Aorta (tissue), 5 donors: ENCODE measurements at places on chromosomes 11 and 22. TPM values are rescaled to one million over a fixed set of nuclear protein-coding genes. Genes with fewer than 3 reads are reported as not detected.

- no peaks in the 10 kb centered on the region for H3K36me3 ChIP-seq
- no peaks in the 10 kb centered on the region for H3K27me3 ChIP-seq
- no peak overlapping the region for H3K4me3 ChIP-seq
- no peaks in the 10 kb centered on the region for H3K4me1 ChIP-seq
- H3K27ac ChIP-seq, result no peak overlapping the region
These were observed 6.6 kb upstream of the SSTR3 start for GRCh38 chr22:37218771-37219411.

GRCh38 chr11:8832571-8833260 is 78.3 kb upstream of the AKIP1 start:
- no peak for DNase-seq
- H3K4me3 ChIP-seq, result no peak overlapping the region
- H3K27me3 ChIP-seq, result no peaks in the 10 kb centered on the region

- H3K4me1 ChIP-seq, result no peaks in the 10 kb centered on the region
- H3K4me3 ChIP-seq, result no peak overlapping the region
- no peak overlapping the region for H3K27ac ChIP-seq
- peaks cover 2% of the 10 kb centered on the region for H3K36me3 ChIP-seq
These were observed 52.3 kb downstream of the SLC36A4 start for GRCh38 chr11:93145390-93145915.

CLDN25 gene
- not detected for polyA plus RNA-seq

TRIM51 gene
- not detected for polyA plus RNA-seq

- DNase-seq, result peak; percentile 68
- no peaks in the 10 kb centered on the region for H3K36me3 ChIP-seq
- no peaks in the 10 kb centered on the region for H3K4me1 ChIP-seq
- no peak overlapping the region for H3K4me3 ChIP-seq
These were observed 72.1 kb downstream of the CELSR1 start for GRCh38 chr22:46465345-46465720.

DNA sequence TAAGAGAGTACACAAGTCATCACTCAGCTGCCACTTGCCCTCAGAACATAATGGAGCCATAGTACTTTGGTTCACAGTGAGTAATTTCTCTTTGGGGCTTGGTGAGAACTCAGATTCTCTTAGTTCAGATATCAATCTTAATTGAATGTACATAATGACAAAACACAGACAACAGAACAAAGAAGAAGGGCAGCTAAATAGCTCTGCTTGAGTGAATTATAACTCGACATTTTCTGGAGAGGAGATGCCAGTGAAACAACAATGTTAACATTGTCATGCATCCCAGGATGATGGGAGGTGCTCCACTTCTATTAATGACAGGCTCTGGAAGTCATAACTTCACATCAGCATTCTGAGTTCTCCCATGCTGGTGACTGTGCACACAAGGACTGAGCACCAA is 508.1 kb downstream of the TMEM135 start:
- no peak overlapping the region for H3K27ac ChIP-seq
- H3K36me3 ChIP-seq, result no peaks in the 10 kb centered on the region
- no peak overlapping the region for H3K4me3 ChIP-seq
- no peaks in the 10 kb centered on the region for H3K27me3 ChIP-seq

GRCh38 chr11:128599729-128600128 is 12.4 kb upstream of the ETS1 start:
- H3K36me3 ChIP-seq, result no peaks in the 10 kb centered on the region
- peaks cover 1% of the 10 kb centered on the region for H3K27me3 ChIP-seq
- H3K4me3 ChIP-seq, result no peak overlapping the region
- no peaks in the 10 kb centered on the region for H3K4me1 ChIP-seq

CREB3L1 gene
- polyA plus RNA-seq, result 8.5 TPM

GRCh38 chr22:23700706-23701105 is 9.9 kb downstream of the RGL4 start:
- no peak overlapping the region for H3K27ac ChIP-seq
- DNase-seq, result no peak
- no peaks in the 10 kb centered on the region for H3K36me3 ChIP-seq
- no peaks in the 10 kb centered on the region for H3K4me1 ChIP-seq
- no peak overlapping the region for H3K4me3 ChIP-seq

- no peaks in the 10 kb centered on the region for H3K4me1 ChIP-seq
- no peaks in the 10 kb centered on the region for H3K36me3 ChIP-seq
- no peak overlapping the region for H3K27ac ChIP-seq
- no peaks in the 10 kb centered on the region for H3K27me3 ChIP-seq
These were observed 18.5 kb upstream of the ARHGAP20 start for GRCh38 chr11:110730773-110731172.

DNA sequence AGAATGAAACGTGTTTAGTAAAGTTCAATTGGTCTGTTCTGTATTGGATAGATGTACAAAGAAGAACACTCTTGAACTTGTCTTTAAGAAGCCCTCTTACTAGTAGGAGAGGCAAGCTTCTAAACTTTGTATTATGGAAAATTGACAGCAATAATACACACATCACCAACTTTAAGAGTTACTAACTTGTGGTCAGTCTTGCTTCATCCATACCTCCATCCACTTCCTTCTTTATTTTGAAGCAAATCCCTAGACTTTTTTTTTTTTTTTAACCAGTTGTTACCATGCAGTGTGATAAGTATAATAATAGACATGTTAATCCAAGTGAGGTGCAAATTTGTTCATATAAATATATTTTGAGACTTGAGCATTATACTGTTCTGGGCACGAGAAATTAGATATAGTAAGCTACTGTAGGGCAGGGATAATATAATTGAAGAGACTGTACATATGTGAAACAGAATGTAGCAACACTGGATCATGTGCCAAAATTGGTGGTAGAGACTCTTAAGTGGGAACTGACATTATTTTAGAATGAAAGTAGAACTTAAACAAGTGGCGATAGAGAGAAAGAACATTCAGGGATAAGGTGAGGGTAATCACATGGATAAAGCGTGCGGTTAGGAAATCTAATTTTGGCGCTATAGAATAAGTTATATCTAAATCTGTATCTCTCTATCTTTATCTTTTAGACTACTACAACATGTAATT is 6.5 kb downstream of the FAR1 start:
- H3K4me1 ChIP-seq, result no peaks in the 10 kb centered on the region
- no peaks in the 10 kb centered on the region for H3K27me3 ChIP-seq
- no peak for DNase-seq
- no peak overlapping the region for H3K4me3 ChIP-seq
- H3K27ac ChIP-seq, result no peak overlapping the region

DNA sequence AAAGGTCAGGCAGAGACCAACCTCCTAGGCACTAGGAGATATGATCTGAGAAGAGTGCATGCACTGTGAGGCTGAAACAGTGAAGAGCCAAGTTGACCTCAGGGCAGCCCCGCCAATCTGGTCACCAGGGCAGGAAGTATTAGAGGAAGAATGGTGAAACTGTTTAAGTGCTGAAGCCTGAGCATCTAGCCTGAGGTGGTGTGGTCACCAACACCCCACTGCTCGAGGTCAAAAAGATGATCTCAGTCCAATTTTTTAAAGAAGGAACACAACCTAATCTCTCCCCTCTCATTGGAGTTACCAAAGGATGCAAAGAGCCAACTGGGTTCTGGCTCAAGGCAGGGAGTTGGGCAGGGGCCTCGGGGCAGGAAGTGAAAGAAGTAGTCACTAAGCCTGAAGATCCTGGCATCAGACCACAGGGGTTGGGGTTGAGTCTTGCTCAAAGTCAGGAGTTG is 4.0 kb downstream of the APBB1 start:
- DNase-seq, result no peak
- H3K4me1 ChIP-seq, result no peaks in the 10 kb centered on the region
- no peaks in the 10 kb centered on the region for H3K27me3 ChIP-seq

DNA sequence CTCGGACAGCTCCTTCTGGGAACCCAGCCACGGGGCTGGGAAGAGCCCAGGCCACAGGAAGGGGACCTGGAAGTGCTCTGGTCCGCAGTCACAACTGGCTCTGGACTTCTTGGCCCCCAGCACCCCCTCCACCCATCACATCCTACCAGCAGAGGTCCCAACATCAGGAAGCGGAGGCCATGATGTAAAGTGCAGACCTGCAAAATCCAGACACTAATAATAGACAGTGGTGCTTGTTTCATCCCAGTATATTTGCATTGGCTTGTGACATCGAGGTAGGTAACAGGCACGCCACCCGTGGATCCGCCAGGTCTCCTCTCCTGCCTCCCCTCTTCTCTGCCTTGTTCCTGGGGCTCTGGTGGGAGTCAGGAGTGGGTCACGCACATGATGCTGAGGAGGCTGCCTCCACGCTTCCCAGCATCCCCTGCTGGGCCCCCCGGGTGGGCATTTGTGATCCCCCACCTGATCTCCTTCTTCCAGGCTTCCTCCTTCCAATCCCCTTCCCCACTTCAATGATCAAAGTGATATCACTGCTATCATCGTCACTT is 1454.0 kb downstream of the BRD1 start:
- no peak overlapping the region for H3K4me3 ChIP-seq
- DNase-seq, result peak; percentile 16
- H3K36me3 ChIP-seq, result no peaks in the 10 kb centered on the region
- no peaks in the 10 kb centered on the region for H3K4me1 ChIP-seq
- H3K27me3 ChIP-seq, result no peaks in the 10 kb centered on the region

DNA sequence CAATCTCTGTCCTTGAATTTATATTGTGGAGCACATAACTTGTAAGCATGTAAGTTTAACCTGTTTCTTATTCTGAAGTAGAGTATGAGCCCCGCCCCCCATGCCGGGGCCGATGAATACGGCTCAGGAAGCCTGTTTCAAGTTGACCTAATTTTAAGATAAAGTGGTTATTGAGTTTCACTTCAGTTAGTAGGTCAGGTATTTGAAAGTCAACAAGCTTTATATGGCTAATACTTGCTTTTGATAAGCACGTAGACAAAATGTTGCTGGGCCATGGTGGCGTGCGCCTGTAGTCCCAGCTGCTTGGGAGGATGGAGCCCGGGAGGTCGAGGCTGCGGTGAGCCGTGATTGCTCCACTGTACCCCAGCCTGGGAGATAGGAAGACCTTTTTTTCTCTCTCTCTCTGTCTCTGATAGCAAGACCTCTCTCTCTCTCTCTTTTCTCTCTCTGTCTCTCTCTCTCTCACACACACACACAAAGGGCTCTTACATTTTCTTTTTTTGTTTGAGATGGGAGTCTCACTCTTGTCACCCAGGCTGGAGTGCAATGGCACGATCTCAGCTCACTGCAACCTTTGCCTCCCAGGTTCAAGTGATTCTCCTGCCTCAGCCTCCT is 14.4 kb downstream of the YWHAH start:
- no peaks in the 10 kb centered on the region for H3K36me3 ChIP-seq
- no peak overlapping the region for H3K4me3 ChIP-seq

LMNTD2 gene
- 1.9 TPM for polyA plus RNA-seq

OR51B5 gene
- polyA plus RNA-seq, result not detected

- H3K4me3 ChIP-seq, result no peak overlapping the region
- no peaks in the 10 kb centered on the region for H3K4me1 ChIP-seq
- DNase-seq, result no peak
- H3K27ac ChIP-seq, result no peak overlapping the region
- H3K36me3 ChIP-seq, result no peaks in the 10 kb centered on the region
These were observed 5.0 kb upstream of the UBQLNL start for GRCh38 chr11:5521540-5521939.

GRCh38 chr11:15118431-15118830 is 3.7 kb downstream of the INSC start:
- H3K36me3 ChIP-seq, result no peaks in the 10 kb centered on the region
- no peak for DNase-seq
- H3K27me3 ChIP-seq, result no peaks in the 10 kb centered on the region
- H3K27ac ChIP-seq, result no peak overlapping the region

GRCh38 chr11:117884994-117885393 is 8.5 kb upstream of the FXYD6 start:
- H3K36me3 ChIP-seq, result no peaks in the 10 kb centered on the region
- H3K27ac ChIP-seq, result no peak overlapping the region
- DNase-seq, result no peak
- H3K4me3 ChIP-seq, result no peak overlapping the region
- H3K27me3 ChIP-seq, result peaks cover 2% of the 10 kb centered on the region
- H3K4me1 ChIP-seq, result no peaks in the 10 kb centered on the region
